ENCODE measurements at places on chromosomes 16 and 17. TPM values are rescaled to one million over a fixed set of nuclear protein-coding genes. Genes with fewer than 3 reads are reported as not detected.

Gene HAS3
- 0.09 TPM for total RNA-seq

Gene ANKRD40CL
- total RNA-seq, result not detected

Gene CX3CL1
- total RNA-seq, result 1.3 TPM

Gene CD300H
- total RNA-seq, result not detected

Gene TERB1
- total RNA-seq, result not detected

Gene ZG16
- total RNA-seq, result not detected

Gene USP31
- total RNA-seq, result 2.4 TPM

Gene GP1BA
- total RNA-seq, result 0.23 TPM

Gene RPGRIP1L
- 5.3 TPM for total RNA-seq

Gene SLC12A3
- not detected for total RNA-seq

GRCh38 chr17:38658741-38659345 lies 15.9 kb downstream of the EPOP start:
- DNase-seq, result no peak

- DNase-seq, result no peak
These were observed 33.6 kb upstream of the MED9 start for GRCh38 chr17:17443173-17443572.

DNA sequence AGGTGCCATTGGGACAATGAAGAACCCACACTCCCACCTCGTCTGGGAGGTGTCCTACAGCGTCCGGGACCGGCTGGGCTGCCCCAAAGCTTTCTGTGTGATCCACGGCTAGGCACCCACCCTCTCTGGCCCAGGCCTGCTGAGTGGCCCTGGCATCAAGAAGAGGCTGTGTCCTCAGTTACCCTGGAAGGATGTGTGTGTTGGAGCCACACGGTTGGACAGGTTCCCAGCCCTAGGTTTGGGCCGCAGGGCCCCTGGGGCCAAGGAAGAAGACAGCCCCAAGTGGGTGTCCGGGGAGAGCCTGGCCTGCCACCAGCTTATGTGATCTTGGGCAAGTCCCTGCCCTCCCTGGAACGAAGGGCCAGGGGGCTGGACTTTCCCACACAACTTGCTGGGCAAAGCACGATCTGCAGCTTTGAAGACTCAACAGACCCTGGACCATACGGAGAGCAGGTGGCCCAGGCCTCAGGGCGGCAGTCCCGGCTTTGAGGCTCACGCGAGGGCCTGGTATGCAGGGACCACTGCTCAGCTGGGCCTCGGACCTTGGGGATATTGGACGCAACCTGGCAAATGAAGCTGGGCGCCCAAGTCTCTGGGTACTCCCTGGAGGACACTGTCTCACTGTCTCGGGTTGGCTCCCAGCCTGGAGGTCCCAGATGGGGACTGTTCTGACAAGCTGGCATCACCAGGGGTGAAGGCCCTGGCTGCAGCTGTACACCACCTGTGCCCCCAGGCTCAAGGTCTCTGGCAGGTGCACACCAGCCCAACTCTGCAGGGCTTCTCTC lies 17.5 kb downstream of the MYBBP1A start:
- no peak for DNase-seq

GRCh38 chr16:88983165-88983564 lies 6.2 kb upstream of the CBFA2T3 start:
- no peak for DNase-seq

DNA sequence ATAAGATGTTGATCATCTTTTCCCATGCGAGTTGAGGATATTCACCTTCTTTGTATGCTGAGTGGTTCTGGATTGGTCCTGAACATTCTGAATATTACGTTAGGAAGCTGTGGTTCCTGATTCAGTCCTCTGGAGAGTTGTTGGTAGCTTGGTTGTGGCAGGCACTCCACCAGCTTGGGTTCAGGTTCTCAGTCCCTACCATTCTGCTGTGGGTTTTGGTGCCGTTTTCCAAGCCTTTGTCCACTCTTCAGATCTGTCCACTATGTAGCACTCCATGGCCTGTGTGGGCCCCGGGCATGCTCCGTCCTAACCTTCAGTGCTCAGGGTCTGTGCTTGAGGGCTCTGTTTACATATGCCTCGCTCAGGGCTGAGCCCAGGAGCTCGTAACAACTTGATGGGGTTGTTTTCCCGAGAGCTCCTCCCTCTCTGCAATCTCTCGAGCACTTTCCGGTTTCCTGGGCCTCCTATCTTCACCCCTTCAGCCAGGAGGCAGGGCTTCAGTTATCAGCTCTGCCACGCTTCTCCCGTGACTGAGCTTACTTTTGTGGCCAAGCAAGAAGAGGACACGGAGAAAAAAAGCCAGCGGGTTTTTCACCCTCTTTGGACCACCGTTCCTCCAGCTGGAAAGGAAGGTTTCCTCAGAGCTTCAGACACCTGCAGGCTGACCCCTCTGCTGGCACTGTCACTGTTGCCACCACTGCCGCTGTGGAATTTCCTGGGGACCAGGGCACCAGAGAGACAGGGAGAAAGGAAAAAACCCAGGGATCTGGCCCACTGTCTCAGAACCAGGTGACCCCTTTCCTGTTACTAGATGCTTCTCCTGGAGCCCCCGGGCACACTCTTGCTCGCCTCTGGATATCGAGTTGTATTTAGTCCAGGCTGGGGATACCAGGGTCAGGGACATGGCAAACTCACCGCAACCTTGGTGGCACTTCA lies 19.6 kb downstream of the KIAA0513 start:
- no peak for DNase-seq

DNA sequence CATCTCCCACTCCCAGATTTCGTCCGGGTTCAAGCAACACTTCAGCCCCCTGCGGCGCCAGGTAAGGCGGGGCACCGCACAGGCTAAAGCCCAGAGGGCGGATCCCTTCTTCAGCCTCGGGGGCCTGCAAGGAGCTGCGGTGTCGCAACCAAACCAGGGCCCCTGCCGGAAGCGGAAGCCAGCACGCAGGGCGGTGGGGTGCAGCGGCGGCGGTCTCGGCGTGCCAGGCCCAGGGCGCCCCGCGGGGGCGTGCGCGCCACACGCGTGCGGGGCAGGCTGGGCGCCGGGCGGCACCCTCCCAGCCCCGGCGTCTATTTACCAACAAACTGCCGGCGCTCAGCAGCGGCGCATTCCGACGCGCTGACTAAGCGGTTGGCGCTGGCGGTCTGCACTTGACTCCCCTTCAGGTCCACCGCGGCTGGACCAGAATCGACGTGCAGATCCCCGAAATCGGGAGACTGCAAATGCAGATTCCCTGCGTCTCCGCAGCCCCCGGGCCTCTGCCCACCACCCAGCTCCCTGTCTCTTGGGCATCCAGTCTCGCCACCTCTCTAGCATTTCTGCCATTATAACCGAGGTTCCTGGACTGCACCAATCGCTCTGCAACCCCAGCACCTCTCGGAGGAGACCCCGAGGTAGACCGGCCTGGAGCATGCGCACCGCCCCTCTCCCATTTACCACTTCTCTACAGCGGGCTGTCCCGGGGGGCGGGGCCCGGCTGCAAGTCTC lies 421 bp upstream of the DLX4 start:
- DNase-seq, result peak; percentile 68

- DNase-seq, result no peak
These were observed 98.2 kb upstream of the SOX9 start for GRCh38 chr17:72022328-72023275.

DNA sequence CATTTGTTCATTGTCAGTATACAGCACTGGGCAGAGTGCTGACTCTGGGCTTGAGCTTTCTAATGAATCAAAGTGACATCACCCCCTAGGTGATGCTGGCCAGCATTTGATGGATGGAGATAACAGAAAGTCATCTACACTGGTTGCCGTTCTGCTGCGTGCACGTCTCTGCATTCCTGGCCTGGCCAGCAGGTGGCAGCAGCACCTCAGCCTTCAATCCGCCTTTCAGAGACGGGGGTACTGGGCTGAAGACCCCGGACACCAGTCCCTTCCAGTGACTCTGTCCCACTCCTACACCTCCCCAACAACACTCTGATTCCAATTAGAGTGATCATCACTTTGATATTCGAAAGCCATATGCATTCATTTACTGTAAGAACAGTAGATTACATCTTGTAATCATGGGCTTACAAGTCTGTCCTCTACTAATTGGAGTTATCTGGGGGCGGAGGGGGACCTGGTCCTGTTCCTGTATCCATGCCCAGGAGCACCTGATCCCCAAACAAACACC lies 6.0 kb downstream of the CPSF4L start:
- DNase-seq, result peak; percentile 57

GRCh38 chr16:89067677-89068443 lies 25.8 kb upstream of the ACSF3 start:
- no peak for DNase-seq

GRCh38 chr17:41528959-41529353 lies 848 bp upstream of the KRT19 start:
- no peak for DNase-seq

DNA sequence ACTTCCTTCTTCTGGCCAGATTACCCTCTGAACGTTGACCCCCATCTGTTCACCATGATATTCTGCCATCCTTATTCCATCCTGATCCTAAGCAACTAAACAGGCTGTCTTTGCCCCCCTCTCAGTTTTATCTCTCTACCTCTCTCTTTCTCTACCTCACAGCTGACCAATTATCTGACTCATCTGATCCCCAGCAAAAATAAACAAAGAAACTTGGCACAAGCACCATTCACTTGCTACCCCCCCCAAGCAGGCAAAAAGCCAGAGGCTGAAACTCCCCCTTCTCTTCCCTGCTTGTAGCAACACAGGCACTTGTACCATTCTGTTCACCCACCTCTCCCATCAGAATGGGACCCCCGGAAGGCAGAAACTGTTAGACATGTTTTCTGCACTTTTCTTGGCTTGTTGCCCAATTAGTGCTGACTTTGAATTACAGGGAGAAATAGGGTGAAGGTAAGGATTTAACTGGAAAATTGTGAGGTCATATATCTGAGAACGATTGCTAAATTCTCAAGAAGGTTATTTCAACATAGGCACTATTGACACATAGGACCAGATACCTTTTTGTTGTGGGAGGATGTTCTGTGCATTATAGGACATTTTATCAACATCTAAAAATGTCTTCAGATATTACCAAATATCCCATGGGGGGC lies 163.2 kb downstream of the TOX3 start:
- DNase-seq, result no peak

- DNase-seq, result no peak
These were observed 311.2 kb downstream of the C16orf95 start for GRCh38 chr16:87006021-87006420.

DNA sequence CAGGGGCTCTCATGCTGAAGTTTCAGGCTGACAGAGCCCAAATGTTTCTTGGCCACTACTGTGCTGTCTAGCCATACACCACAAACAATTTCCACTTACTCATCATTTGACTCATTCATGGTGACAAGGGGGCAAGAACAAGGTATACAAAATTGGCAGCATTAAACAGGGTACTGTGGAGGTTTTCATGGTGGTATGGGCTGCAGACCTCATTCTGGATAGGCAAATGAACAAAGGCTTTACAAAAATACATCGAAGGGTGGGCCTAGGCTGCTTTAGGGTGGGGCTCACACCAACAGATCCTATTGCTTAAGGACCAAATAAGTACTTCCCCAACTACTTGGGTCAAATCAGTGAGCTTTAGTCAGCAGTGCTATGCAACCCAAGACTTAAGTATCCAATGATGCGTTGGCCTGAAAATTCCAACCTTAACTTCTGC lies 53.0 kb downstream of the N4BP1 start:
- DNase-seq, result peak; percentile 62

DNA sequence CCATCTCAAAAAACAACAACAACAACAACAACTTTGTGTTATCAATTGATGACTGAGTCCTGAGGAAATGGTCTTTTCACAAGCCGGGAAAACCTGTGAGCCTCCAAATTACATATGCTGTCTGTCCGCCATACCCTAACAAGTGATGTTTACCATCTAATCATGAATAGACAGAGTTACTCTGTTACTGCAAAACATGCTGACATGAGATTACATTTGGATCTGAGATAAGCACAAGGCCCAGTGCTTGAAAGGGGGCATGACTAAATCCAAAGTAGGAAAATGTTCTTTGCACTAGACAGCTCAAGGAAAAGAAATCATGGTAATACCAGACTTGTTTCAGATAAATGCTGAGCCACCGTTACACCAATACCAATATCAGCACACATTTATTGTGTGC lies 8.6 kb upstream of the ATXN1L start:
- no peak for DNase-seq

DNA sequence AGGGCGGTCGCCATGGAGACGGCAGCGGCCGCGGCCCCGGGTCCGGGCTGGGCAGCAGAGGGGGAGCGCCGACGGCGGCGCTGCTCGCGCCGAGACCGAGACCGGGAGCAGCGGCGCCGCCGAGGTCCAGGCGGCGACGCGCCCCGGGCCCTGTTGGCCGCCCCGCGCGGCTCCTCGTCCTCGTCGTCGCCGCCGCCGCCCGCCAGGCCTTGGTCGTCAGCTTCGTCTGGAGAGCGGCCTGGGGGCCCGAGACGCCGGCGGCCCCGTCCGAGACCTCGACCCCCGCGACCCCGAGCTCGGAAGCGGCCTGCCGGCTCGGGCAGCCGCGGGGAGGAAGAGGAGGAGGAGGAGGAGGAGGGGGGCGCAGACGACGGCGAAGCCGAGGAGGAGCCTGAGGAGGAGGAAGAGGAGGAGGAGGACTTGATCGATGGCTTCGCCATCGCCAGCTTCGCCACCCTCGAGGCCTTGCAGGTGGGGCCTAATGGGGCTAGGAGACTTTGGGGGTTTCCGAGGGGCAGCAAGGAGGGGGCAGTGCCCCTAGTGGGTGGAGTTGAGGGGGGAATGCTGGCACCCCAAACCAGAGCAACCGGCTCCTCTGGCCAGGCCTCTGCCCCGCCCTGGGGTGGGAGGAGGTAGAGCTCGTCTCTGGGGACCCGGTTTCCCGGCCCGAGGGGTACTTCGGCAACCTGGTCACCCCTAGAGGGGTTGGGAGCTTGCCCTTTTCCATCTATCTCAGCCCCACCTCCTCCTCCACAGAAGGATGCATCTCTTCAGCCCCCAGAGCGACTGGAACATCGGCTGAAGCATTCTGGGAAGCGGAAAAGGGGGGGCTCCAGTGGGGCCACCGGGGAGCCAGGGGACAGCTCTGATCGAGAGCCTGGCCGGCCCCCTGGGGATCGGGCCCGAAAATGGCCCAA lies 1.5 kb downstream of the FBRS start:
- peak; percentile 18 for DNase-seq

GRCh38 chr17:61366715-61367413 lies 32.8 kb upstream of the TBX2 start:
- DNase-seq, result no peak

DNA sequence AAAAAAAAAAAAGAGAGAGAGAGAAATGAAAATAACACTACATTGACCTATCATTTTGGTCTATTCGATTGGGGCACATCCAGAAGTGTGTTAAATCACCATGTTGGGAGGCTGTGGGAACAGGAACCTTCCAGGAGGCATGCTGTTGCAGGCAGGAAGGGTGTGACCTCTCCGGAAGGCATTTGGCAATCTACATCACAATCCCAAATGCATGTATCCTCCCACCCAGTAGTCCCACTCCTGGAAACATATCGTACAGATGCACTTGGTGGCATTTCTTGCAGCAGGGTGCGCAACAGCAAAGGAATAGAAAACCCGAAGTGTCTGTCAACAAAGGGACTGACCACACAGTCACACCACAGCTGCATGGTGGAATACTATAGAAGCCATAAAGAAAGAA lies 7.9 kb downstream of the PLLP start:
- DNase-seq, result peak; percentile 39

DNA sequence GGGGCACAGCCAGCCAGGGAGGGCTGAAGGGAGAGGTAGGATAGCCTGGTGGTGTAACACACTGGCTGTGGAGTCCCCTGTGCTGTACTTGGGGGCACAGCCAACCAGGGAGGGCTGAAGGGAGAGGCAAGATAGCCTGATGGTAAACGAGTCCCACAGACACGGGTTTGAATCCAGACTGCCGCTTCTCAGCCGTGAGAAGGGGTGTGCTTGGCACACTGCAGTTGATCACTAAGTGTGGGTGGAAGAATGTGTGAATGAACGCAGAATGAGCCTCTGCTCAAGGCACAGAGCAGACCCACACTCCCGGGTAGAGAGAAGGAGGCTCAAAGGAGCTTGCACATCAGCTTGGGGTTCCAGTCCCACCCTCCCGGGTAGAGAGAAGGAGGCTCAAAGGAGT lies 71.4 kb downstream of the TIMM22 start:
- DNase-seq, result no peak

Data from Daoy (cell line).